Hematopoietic multipotent progenitor cell treated with erythropoietin and hydrocortisone succinate and interleukin-3 and kit ligand, for 8 days (in vitro differentiated cells): ENCODE measurements at places on chromosomes 7 and 10.

DNA sequence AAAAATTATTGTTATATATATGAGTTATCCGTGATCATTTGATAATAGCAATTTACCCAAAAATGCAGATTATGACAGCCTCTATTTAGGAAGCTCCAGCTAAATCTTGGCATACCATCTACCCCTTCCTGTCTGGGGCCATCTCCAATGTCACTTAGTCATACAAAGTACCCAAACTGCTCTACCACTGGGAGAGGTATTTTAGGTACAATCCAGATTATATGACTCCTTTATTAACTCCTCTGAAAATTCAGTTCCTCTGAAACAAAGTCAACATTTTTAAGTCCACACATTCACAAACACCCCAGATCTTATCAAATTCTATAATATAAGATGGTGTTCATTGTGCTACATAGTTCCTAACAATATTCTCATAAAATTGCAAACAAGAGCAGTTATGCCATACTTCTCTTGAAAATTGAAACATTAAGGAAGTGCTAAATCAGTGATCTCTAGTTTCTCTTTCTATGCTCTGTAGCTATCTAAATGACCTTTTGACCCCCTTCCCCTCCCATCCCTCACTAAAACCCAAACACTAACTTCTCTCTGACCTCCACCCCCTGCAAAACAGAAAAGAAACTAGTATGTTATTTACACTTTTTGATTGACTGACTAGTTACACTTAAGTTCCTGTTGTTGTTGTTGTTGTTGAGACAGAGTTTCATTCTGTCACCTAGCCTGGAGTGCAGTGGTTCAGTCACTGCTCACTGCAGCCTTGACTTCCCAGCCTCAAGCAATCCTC, 16.4 kb downstream of the HOXA1 start:
- no peak for DNase-seq

GRCh38 chr10:70176441-70176840, 6.1 kb upstream of the SAR1A start:
- DNase-seq = no peak

- DNase-seq = no peak
Measured at GRCh38 chr7:151347200-151347599, 5.6 kb downstream of the NUB1 start.

DNA sequence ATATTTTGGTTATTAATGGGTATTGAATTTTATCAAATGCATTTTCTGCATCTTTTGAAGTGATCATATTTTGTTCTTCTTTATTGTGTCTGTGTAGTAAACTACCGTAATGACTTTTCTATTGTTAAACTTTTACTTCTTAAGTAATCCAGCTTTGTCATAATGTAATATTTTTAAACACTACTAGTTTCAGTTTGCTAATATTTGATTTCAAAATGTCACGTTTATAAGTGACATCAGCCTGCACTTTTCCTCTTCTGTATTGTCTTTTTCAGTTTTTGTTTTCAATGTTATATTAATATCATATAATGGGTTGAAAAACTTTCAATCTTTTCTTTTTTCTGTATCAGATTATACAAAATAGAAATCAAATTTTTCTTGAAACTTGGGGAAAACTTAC, 71.6 kb upstream of the ANKRD1 start:
- DNase-seq = no peak

- DNase-seq = no peak
Measured at GRCh38 chr7:27141923-27142579, 1.4 kb downstream of the HOXA5 start.
